Activated CD4-positive, CD25-positive, alpha-beta regulatory T cell (primary cell): ENCODE measurements at places on chromosomes 2 and 18.

DNA sequence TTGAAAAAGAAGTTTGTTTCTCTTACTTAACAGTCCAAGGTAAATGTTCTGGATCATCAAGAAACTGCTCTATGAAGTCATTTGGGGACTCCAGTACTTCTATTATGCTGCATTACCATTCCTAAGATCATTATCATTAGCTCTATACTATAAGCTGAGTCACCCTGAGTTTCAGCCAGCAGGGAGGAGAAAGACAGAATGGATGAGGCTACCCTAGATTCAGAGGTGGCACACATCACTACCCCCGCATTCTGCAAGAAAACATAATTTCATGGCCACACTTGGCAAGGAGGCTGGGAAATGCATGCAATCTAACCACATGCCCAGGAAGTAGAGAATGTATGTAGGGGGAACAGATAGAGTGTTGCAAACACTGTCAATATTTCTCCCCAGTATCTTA lies 16.6 kb upstream of the LNPK start:
- no peak for DNase-seq

GRCh38 chr2:136765256-136766072 lies at the start of gene THSD7B:
Gene THSD7B (plus strand): TSS chr2:136765545. CDS start chr2:136882179, 116,634 bp downstream.
- no peak for DNase-seq

DNA sequence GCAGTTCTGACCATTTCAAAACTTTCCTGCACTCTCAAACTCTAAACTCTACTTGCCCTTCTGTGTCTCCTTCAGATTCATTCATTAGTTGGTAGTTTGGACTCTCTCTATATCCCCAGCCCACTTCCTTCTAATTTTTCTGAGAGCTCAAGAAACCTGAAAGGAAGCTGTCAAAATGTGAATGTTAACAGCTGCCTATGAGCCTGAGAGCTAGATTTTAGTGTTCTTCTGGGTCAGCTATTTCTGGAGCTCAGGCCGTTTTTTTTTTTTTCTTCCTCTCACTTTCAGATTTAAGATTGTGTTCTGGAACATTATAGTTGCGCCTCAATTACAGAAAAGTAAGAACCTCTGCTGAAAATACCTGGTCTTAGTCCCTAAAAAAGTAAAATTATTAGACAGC lies 73.1 kb downstream of the RTN4 start:
- no peak for DNase-seq

GRCh38 chr2:15795426-15795825 lies 144.9 kb upstream of the MYCN start:
- no peak for DNase-seq

- no peak for DNase-seq
These were observed 53.7 kb downstream of the SH2D6 start for GRCh38 chr2:85472261-85472660.

GRCh38 chr2:213166109-213166508 lies 14.7 kb upstream of the IKZF2 start:
- no peak for DNase-seq

GRCh38 chr2:241177526-241178334 lies 10.7 kb upstream of the ANO7 start:
- DNase-seq: no peak

- no peak for DNase-seq
These were observed 41.3 kb downstream of the CHMP3 start for GRCh38 chr2:86521922-86522321.

DNA sequence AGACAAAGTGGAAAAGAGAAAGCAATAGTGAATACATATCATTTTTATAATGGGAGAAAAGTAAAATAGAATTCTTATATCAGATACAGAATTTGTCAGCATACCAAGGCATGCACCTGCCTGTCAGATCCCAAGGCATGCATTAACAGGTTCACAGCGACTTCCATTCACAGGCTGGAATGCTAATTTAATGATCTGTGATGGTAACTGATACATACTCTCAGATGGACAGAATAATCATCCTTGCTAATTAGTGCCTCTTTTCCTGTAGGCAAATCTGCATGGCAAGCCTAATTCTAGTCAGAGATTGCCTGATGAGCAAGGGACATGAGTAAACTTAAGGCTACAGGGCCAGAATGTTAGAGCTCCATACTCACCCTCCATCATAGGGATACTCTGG lies 76.1 kb downstream of the PRKRA start:
- no peak for DNase-seq

GRCh38 chr2:46601328-46601963 lies 122.1 kb downstream of the TMEM247 start:
- DNase-seq: no peak

DNA sequence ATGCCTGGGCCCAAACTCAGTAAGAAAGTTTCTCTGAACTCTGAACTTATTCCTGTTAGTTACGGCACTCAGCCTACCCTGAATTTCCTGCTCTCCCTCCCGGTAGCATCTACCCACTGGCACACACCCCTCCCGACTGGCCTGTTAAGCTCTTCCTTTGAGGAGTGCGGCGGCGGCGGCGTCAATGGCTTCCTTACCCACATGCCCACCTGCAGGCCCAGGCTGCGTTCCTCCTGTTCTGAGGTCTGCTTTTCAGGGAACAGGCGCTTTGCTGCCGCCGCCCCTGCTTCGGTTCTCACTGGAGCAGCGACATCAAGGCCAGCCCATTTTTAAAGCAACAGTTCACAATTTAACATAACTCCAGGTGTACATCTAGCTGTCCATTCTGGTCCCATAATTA lies 432.4 kb downstream of the DCDC2C start:
- DNase-seq: no peak

- no peak for DNase-seq
These were observed 172.7 kb downstream of the SOCS6 start for GRCh38 chr18:70461323-70462077.

- no peak for DNase-seq
These were observed 109.0 kb upstream of the GATA6 start for GRCh38 chr18:22060361-22060760.

DNA sequence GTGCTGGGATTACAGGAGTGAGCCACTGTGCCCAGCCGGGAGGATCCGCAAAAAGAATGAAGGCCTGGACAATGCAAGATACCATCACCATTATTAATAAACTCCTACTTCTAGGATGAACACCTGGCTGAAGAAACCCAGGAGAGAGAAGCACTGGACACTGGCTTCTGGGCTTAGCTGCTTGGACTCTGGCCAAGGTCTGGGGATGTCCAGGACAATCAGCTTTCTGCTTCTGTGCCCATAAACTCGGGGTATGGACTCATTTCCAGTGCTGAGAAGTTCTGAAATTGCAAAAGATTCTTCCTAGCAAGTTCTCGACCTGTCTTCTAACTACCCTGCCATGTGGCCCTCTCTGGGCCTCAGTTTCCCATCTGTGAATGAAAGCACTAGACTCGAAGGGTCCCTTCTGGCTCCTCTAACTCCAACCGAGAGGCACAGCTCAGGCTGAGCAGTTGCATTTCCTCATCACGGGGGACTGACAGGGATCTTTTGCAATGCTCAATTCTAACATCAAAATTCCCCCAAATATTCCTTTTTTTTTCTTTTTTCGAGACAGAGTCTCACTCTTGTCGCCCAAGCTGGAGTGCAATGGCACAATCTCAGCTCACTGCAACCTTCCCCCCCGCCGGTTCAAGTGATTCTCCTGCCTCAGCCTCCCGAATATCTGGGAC lies 2.4 kb upstream of the SH2D6 start:
- DNase-seq: no peak

DNA sequence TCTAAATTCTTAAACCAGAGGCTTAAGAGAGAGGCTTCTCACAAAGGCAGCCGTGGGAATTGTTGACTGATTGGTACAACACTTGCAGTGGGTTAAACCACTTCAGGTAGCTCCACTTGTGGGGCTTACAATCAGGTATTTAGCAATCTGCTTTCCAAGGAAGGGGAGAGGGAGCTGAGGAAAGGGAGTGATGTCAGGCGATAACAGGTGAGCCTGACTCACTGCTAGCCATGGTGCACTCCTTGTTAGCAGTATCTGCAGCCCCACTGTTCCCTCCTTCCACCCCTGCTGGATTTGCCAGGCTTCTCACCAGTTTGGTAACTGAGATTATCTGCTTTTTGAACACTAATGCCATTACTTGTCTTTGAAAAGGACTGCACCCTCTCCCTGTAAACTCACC lies 1056.7 kb upstream of the FANCL start:
- no peak for DNase-seq

DNA sequence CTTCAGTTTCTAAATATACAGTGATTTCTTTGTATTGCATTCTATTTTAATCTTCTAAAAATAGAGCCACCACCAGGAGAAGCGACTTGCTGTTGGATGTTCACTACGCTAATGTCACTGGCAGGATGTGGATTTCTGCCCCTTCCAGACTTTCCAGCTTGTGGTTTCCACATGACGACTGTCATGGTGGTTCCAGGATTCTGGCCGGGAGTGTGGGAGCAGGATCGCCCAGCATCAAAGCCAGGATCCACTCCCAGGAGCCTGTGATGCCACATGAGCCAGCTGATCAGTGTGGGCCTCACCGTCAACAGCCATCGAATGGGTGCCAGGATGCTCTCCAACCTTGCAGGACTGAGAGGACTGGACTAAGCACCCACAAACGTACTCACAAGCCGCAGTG lies 148.8 kb downstream of the HDAC4 start:
- no peak for DNase-seq

DNA sequence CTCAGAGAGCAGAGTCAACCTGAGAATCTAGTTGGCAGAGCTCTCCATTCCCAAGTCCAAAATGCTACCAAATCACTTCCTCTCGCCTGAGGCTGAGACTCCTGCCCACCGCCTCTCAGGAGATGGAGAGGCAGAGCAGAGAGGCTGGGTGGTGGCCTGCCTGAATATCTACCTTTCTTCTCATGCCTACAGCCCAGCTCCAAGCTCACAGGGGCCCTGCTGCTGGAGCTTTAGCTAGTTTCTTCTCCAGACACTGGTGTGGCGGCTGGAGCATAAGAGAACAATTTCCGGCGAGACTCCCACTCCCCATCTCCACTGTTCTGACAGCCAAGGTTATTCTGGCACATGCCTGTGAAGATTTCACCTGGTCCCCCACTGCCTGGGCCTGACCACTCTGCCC lies 8.1 kb upstream of the CYP26B1 start:
- DNase-seq: no peak

- no peak for DNase-seq
These were observed 270.7 kb downstream of the ALK start for GRCh38 chr2:29650631-29651097.

DNA sequence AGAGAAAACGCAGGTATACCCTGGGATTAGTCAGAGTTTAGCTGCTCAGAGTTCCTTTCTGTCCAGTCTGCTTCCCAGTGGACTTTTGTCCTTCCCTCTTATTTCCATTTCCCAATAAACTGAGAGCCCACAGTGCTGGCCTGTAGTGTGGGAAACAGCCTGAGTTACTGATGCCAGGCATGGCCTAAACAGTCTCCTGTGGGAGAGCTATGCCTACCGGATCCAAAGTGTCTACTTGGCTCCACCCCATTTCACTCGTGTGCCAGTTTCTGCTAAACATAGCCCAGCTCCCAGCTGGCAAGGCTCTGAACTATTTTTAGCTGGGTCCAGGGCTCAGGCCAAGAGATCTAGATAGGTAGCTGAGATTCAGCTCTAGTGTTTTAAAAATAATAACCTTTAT lies 15.6 kb upstream of the PPP1CB start:
- no peak for DNase-seq

DNA sequence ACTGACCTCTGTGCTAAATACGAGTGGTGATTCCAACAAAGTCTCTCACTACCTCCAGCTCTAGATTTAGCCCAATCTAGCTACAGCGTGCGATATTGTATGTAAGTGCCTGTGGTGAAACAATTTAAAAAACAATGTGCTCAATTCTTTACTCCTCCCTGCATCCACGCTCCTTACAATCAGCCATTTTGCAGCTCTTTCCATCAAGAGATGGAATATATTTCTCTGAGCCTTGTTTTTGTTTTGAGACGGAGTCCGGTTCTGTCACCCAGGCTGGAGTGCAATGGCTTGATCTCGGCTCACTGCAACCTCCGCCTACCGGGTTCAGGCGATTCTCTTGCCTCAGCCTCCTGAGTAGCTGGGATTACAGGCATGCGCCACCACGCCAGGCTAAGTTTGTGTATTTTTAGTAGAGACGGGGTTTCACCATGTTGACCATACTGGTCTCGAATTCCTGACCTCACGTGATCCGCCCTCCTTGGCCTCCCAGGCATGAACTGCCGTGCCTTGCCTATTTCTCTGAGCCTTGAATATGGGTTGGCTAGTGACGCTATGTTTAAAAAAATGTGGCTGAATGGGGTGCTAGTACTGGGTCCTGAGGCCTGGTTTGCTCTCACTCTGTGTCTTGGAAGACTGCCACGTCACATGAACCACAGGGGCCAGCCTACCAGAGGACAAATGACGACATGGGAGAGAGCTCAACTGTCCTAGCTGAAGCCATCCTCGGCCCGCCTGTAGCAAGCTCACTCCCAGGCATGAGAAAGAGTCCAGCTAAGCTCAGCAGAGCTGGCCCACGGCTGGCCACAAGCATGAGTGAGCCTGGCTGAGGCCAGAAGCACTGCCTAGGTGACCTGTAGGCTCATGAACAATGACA lies 14.8 kb downstream of the WDFY1 start:
- DNase-seq: no peak

DNA sequence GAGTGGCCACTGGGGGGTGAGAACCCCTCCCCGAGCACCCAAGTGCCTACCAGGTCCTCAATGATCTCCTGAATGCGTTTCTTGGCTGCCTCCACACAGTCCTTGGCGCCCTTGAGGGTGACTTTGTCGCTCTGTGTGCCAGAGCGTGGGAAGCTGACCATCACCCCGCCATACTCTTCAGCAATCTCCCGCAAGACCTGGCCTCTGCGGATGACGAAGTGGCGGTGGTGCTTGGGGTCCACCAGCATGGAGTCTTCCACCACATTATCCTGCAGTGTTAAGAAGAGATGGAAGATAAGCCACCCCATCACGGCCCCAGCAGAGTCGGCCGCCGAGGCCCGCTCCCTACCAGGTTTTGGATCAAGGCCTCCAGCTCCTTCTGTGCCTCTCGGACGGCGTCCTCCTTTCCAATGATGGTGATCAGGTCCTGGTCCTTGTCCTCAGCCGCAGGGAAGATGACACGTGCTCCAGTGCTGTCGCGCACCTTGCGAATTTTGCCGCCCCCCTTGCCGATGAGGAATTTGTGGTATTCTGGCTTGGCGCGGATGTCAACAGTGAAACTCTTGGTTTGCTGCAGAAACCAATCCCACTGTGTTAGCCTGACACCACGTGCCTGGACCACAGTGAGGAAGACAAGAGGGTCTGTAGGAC lies 51.2 kb downstream of the ANO7 start:
- no peak for DNase-seq

DNA sequence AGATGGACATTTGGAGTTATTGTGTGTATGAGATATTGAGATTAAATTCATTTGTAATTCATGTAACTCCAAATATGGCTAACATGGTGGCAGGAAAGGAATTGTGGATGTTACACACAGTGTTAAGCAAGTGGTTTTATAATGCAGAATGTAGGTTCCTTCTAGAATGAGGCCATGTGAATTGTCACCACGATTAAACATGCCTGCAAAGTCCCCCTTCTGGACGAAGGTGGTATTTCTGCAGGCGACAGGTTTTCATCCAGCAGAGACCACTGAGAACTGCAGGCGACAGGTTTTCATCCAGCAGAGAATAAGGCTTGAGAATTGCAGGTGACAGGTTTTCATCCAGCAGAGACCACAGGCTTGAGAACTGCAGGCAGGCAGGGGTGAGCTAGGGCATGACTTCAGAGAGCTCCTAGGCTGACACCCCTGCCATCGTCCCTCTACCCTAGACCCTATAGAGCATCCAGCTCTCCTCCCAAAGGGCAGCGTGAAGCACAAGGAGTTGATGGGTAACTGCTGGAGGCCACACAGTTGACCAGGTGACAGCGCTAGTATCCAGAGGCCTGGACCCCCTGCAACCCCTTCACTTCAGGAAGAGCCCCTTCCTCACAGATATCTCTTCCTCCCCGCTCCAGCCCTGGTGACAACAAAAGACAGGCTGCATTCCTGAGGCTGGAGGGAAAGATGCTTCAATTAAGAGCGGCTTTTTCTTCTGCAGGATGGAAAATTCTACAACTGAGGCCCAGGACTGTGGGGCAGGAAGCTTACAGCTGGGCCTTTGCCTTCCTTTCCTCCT lies 175.8 kb downstream of the LOXHD1 start:
- DNase-seq: peak; percentile 28
